Lower leg skin (tissue), 4 donors: ENCODE measurements at places on chromosomes 1 and 21. TPM values are rescaled to one million over a fixed set of nuclear protein-coding genes. Genes with fewer than 3 reads are reported as not detected.

CHIT1 gene
- not detected for total RNA-seq

DNA sequence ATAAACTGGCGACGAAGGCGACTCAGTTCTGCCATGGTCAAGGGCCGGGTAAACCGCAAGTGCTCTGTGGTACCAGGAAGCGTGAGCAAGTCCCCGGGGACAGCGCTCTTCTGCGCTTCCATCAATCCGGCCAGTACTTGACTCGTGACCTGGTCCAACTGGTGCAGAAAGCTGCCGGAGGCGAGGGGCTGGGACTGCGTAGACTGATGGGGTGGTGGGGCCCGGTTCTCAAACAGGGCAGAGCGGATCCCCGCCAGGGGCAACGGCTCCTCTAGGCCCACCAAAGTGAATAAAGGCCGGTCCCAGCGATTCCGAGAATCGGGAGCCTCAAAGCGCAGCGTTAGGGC is 852 bp downstream of the KTI12 start:
- DNase-seq: peak; percentile 19

DNA sequence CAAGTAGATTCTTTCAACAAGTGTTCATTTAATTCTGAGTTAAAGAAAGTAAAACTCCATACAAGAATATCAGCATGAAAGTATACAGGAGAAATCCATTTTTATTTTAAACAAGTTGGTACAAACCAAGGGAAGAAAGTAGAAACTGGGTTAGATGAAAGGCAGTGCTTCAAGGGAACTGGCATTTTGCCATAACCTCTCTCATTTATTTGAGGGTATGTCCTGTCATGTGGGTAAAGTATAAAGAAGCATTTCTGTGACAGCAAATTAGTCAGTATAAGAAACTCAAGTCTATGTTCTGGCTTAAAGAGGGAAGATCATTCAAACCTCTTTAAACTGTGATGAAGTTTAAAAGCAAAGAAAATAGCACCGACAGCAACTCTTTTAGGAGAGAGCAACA is 32.0 kb downstream of the OLFM3 start:
- no peak for DNase-seq

DNA sequence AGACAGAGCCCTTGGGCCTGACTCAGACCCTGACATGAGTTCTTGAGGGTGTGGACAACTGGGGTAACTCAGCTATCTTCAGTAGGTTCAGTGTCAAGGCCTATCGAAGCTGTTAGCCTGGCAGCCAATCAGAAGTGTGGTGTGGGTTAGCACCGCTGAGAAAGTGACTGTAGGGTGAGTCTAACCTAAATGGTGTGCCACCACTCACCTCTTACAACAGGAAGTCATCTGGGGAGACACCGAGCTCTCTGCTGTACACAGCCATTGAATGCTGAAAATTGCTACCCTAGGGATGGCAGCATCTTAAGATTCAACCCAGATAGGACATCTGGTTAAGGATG is 44.6 kb downstream of the RASSF5 start:
- DNase-seq: no peak

MYCL gene
- 103 TPM for total RNA-seq

DNA sequence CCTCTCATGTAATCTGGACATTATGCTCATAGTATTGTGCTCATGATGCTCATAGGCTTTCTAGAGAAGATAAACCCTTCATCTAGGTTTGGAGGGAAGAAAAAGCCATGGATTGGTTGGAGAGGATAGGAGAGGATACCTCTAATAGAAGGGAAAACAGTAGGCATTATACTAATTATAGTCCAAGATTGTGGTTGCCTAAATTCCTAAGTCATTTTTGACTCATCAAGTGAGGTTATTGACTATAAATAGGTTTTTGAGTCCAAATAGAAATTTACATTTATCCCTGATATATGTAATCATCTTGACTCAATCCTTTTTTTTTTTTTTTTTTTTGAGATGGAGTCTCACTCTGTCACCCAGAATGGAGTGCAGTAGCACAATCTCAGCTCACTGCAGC is 5.0 kb downstream of the SYT11 start:
- no peak for DNase-seq

DNA sequence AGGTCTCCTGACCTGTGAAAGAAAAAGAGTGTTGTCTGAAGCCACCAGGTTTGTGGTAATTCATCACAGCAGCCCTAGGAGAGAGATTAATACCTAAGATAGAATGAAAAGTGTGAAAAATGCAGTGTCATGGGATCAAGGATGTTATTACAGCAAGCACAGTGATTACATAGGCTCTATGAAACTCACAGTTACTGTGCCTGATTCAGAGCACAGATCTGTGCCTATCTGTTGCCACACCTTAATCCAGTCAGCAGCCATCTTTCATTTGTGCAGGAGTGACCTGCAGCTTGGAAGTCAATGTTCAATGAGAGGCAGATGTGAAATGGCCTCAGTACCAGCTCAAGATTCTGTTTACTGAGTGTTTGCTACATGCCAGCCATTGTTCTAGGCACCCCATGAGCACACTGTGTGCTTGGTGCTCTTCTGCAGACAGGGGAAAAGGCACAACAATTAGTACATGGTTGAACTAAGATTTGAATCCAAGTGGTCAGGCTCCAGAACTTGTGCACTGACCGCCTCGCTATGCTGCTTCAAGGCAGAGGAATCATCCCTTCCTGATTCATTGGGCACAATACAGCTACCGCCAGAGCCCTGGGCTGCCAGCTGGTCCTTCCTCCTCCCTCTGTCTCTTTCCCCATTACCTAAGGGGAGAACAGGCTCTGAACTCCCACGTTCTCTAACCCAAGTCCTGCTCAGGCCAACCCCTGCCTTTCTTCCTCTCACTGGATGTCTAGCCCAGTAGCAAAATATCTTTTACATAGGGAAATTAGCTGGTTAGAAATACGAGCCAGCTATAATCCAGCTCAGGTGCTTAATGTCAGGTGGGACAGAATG is 56.3 kb upstream of the NEK2 start:
- DNase-seq: no peak

- no peak for DNase-seq
Measured at GRCh38 chr1:229062135-229062534, 208.8 kb upstream of the RAB4A start.

GRCh38 chr1:193589597-193590040 is 403.2 kb upstream of the B3GALT2 start:
- DNase-seq: no peak

DNA sequence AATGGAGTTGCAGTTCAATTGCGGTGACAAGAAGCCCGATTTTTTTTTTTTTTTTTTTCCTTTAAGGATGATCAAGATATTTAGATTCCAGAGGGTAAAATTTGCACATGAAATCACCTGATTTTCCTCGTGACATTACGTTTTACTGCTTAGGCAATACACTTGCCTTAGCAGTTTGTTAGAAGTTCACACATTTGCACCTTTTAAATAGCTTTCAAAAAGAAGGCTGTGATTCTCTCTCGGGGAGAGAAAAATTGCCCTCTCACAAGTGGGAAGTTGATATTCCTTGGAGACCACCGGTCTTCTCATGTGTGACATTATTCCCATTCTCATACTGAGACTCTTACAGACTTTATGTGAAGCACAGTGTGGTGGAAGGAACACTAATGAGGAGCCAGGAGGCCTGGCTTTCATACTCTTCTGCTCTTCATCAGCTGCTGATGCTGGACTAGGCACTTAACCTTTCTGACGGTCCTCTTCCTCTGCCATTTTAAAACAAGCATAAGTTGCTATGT is 69.8 kb upstream of the HSPA13 start:
- DNase-seq: no peak

- no peak for DNase-seq
Measured at GRCh38 chr1:161930064-161930463, 93.6 kb downstream of the OLFML2B start.

DNA sequence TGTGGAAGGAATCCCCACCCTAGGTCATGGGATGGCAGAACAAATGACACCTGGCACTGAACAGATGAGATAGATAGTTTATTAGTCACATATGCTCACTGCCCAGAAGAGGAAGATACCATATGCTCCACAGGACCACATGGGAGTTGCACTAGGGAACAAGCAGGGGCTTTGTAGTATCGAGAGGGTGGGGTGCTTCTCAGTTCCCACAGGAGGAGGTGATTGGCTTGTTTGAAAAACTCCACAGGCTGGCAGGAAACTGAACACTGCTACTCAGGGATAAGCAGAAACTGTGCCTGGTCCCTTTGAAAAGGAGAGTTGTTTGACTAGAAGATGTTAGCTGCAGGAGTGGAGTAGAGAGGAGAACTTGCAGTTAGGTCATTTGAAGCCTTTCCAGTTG is 31.9 kb upstream of the RXRG start:
- DNase-seq: no peak

GRCh38 chr1:112754116-112754628 is 39.0 kb upstream of the PPM1J start:
- no peak for DNase-seq

- DNase-seq: peak; percentile 21
Measured at GRCh38 chr21:17818186-17819113, 706 bp downstream of the C21orf91 start.

- DNase-seq: peak; percentile 47
Measured at GRCh38 chr1:230797942-230798365, 50.8 kb downstream of the CAPN9 start.

- DNase-seq: no peak
Measured at GRCh38 chr21:45015469-45015860, 58.9 kb upstream of the ADARB1 start.

DNA sequence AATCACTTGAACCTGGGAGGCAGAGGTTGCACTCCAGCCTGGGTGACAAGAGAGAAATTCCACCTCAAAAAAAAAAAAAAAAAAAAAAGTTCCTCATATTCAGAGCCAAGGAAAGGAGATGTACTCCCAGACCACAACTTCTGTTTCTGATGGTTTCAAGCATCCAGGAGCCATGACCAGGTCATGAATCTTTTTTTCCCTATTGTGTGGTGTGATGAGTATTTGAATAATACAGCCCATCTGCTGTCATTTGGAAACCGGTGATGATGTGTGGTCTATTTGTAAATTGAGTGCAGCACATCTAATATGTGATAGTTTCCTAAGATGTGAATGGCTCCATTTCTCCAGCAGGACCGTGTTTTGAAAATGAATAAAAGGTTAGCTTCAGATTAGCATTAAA is 18.6 kb downstream of the PIK3CD start:
- DNase-seq: no peak

DNA sequence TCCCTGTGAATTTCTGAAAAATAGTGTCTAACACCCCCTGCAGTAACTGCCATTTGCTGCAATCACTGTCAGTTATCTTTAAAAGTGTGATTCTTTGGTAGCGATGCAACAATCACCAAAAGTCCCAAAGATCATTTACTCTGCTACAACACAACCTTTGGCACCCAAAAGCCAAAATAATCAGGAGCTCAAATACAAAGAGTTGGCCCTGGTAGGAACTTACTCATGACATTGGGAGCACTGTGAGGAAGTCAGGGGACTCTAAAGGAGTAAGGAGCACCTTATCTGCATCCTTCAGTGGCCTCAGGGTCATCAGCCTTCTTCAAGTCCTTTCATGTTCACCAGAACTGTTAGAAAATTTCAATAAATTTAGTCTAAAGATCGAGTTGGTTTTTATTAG is 54.6 kb downstream of the SLC16A1 start:
- DNase-seq: no peak
